DMS79 (cell line): ENCODE measurements at places on chromosomes 16 and 17.

GRCh38 chr16:64629622-64630021 lies 492.2 kb downstream of the CDH11 start:
- no peak for DNase-seq

GRCh38 chr17:82046903-82047302 lies 4.7 kb downstream of the RFNG start:
- DNase-seq: no peak

DNA sequence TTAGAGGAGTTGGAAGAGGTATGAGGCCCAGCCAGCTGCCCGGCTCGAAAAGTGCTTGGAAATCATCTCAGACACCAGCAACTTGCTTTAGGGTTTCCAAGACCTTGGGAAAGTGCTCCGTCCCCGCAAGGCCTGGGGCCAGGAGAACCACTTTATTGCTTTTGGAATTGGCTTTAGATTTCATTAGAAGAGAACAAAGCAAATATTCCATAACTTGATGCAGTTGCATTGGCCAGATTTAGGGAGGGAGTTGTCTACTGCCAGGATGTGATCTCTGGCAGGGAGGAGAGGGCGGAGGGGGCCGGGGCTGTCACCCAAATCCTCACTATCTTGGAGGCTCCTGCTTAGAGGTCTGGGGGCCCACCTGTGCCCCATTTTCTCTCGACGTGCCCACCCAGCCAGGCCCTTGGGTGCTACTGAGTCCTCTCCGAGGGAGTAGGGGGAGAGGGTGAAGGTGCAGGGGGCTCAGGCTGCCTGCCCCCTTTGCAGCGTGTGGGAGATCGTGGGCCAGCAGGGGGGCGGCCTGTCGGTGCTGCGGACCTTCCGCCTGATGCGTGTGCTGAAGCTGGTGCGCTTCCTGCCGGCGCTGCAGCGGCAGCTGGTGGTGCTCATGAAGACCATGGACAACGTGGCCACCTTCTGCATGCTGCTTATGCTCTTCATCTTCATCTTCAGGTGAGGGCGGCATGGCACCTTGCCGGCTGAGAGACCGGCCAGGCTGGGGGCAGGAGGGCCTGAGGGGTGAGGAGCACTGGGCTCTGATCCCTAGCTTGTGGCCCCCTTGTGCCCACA lies 30.6 kb downstream of the CACNA1G start:
- DNase-seq: no peak

- DNase-seq: no peak
Measured at GRCh38 chr16:28617874-28618273, 8.0 kb upstream of the SULT1A1 start.
